ENCODE measurements at places on chromosomes 1 and 21. TPM values are rescaled to one million over a fixed set of nuclear protein-coding genes. Genes with fewer than 3 reads are reported as not detected.

The RXRG gene
- polyA plus RNA-seq, result 19.7 TPM

The TFF3 gene
- 2.1 TPM for polyA plus RNA-seq

The FCER1G gene
- polyA plus RNA-seq, result 14.5 TPM

The TAF1A gene
- 12.6 TPM for polyA plus RNA-seq

The HIVEP3 gene
- polyA plus RNA-seq, result 8.9 TPM

The NIT1 gene
- 53.7 TPM for polyA plus RNA-seq

The BRDT gene
- 0.32 TPM for polyA plus RNA-seq

The REG4 gene
- not detected for polyA plus RNA-seq

The SMIM12 gene
- 32.4 TPM for polyA plus RNA-seq

The S100A12 gene
- not detected for polyA plus RNA-seq

The PGLYRP4 gene
- not detected for polyA plus RNA-seq

The LAPTM5 gene
- 55.0 TPM for polyA plus RNA-seq

The MTFR1L gene
- polyA plus RNA-seq, result 132 TPM

The SDHC gene
- polyA plus RNA-seq, result 174 TPM

The IFI6 gene
- polyA plus RNA-seq, result 87.6 TPM

The LRRC3 gene
- 4.4 TPM for polyA plus RNA-seq

The GUCA2A gene
- not detected for polyA plus RNA-seq

The RUNX3 gene
- polyA plus RNA-seq, result 0.42 TPM

The SH3D21 gene
- 10.7 TPM for polyA plus RNA-seq

The SH3BGR gene
- 8.8 TPM for polyA plus RNA-seq

The RNF223 gene
- polyA plus RNA-seq, result 0.20 TPM

The IFI44L gene
- 19.6 TPM for polyA plus RNA-seq

The CRTC2 gene
- 35.2 TPM for polyA plus RNA-seq

The CITED4 gene
- polyA plus RNA-seq, result 12.1 TPM

The SLC6A9 gene
- polyA plus RNA-seq, result 127 TPM

The NR1I3 gene
- 4.2 TPM for polyA plus RNA-seq

The SPSB1 gene
- polyA plus RNA-seq, result 17.4 TPM

The CD52 gene
- polyA plus RNA-seq, result 0.57 TPM

The CRNN gene
- polyA plus RNA-seq, result not detected

The KRTAP7-1 gene
- polyA plus RNA-seq, result not detected

The GBP4 gene
- polyA plus RNA-seq, result 1.9 TPM

The BNIPL gene
- 0.73 TPM for polyA plus RNA-seq

The SPRR2G gene
- polyA plus RNA-seq, result 0.39 TPM

The MAP3K21 gene
- 5.0 TPM for polyA plus RNA-seq
